ENCODE measurements at places on chromosomes 7 and 10.

DNA sequence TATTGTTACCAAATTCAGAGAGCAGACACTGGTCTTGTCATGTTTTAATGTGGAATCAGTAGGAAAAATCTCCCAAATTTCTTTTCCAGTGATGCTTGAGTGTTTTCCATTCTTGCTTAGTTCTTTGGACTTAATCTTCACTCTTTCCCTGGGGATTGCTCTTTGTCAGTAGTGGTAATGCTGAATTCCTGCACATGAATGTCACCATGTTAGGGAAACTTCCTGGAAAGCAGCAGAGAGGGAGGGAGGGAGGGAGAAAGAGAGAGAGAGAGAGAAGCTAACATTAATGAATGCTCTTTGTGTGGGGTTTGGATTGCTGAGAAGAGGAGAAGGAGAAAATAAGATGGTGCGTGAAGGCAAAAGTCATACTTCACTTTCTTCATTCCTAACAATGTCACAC, 295.3 kb upstream of the COBL start:
- no peak for DNase-seq

DNA sequence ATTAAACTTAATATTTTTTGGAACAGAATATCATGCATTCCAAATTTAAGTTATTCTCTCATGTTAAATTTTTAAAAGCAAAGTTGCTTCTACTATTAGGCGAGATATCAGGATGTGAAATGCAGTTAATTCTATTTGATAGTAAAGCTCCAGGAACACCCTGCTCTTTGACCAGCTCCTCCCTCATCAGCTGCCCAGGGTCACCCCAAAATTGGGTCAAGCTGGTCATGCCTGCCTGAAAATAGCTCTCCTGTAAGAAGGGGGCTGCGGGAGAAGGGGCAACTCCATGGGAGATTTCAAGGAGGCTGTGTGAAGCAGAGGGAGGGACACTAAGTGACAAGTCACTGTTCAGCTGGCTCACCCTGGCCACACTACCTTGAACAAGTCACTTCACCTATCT, 5.9 kb downstream of the PPP1R3C start:
- no peak for DNase-seq

- no peak for DNase-seq
Measured at GRCh38 chr10:69009360-69009759, 20.8 kb downstream of the KIFBP start.

DNA sequence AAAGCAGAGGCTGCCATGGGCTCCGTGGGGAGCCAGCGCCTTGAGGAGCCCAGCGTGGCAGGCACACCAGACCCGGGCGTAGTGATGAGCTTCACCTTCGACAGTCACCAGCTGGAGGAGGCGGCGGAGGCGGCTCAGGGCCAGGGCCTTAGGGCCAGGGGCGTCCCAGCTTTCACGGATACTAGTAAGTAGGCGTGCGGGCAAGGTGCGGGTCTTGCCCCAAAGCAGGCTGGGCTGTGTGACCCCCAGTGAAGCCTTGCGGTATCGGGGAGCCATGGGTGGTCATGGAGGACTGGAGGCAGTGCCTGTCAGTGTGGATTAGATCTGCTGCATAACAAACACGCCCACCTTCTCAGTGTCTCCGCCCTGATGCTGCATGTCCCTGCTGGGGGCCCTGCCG, 5.1 kb downstream of the SLC29A4 start:
- no peak for DNase-seq

DNA sequence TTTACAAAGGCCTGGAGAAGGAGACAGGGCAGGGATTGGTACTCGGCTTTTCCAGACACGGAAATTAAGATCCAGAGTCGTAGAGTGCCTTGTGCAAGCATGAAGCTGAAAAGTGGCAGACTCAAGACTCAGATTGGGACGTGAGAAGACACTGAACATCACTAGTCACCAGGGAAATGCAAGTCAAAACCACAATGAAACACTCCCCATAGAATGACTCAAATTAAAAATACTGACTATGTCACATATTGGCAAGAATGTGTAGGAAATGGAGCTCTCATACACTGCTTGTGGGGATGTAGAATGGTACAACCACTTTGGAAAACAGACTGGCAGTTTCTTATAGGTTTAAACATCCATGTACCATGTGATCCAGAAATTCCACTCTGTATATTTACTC, 472.0 kb downstream of the RPS24 start:
- no peak for DNase-seq

DNA sequence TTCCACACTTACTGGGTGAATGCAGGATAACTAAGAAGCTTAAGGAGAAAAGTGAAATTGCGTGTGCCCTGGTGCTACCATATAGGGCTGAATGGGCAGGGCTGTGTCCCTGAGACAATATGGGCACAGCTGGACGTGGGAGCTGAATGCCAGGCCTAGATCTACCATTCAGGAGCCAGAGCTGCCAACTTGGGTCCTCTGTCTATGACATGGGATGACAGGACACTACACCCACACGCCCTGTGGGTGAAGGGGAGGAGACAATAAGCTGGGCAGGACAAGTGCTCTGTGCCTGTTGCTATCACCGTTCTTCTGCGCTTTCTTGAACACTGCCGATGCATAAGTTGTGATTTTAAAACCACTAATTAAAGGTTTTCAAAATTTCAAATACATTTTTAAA, 293.9 kb downstream of the TNS3 start:
- no peak for DNase-seq

- peak; percentile 17 for DNase-seq
Measured at GRCh38 chr10:70232859-70233108, 445 bp downstream of the PPA1 start.

GRCh38 chr7:34837801-34838201, 179.8 kb downstream of the NPSR1 start:
- no peak for DNase-seq
